ENCODE measurements at places on chromosomes 1 and 21. TPM values are rescaled to one million over a fixed set of nuclear protein-coding genes. Genes with fewer than 3 reads are reported as not detected.

Gene C8A
- total RNA-seq = not detected

Gene CNKSR1
- 0.24 TPM for total RNA-seq

Gene CASQ2
- not detected for total RNA-seq

Gene SYT6
- total RNA-seq = 0.54 TPM

Gene ST6GALNAC5
- total RNA-seq = not detected

Gene E2F2
- total RNA-seq = 3.4 TPM

Gene SPRR2G
- not detected for total RNA-seq

Gene F5
- 0.20 TPM for total RNA-seq

Gene SLC45A3
- 5.5 TPM for total RNA-seq

Gene RHBG
- not detected for total RNA-seq

Gene FCRL5
- not detected for total RNA-seq

Gene F11R
- 50.6 TPM for total RNA-seq
